NCI-H1417 treated with DMSO at 0.1 percent for 48 hours (cell line): ENCODE measurements at places on chromosomes 12 and 14.

DNA sequence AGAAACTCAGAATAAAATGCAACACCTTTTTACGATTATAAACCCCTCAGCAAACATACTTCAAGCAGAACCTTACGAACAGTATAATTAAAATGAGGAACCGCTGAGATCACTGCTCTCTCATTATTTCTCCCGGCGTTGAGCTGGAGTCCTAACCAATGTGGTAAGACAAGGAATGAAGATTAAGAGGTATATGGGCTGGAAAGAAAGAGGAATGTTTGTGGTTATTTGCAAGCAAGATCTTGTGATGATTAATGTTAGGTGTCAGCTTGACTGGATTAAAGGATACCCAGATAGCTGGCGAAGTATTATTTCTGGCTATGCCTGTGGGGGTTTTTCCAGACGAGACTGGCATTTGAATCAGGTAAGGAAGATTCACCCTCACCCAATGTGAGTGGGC, 10.3 kb upstream of the ZNF84 start:
- DNase-seq, result no peak

GRCh38 chr12:9751204-9752144, 9.2 kb downstream of the CD69 start:
- no peak for DNase-seq

GRCh38 chr12:15322164-15323061, at the start of gene PTPRO:
Gene PTPRO (plus strand): TSS chr12:15322508.
- peak; percentile 71 for DNase-seq

GRCh38 chr12:122740351-122740750, 9.7 kb upstream of the HCAR1 start:
- DNase-seq, result no peak

GRCh38 chr14:35240231-35240630, 52.0 kb upstream of the PSMA6 start:
- no peak for DNase-seq

DNA sequence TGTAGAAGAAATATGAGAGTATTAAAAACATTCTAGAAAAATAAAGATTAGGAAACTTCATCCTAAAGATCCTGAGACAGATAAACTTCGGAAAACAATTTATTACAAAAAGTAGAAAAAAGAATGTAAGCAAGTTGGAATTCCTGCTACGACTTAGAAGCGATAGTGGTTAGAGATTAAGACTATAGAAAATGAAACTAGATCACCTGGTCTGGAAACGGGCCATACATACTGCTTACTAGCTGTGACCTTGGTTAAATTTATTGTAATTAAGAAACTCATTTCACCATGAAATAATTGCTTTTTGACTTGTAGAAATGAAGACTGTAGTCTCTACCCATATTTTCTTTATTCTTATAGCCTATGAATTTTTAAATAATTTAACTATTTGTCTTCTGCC, 614.1 kb downstream of the SLC16A7 start:
- no peak for DNase-seq

- DNase-seq, result no peak
Measured at GRCh38 chr14:77965919-77966435, 166.1 kb downstream of the ADCK1 start.

- no peak for DNase-seq
Measured at GRCh38 chr14:53493320-53493719, 340.2 kb upstream of the DDHD1 start.

DNA sequence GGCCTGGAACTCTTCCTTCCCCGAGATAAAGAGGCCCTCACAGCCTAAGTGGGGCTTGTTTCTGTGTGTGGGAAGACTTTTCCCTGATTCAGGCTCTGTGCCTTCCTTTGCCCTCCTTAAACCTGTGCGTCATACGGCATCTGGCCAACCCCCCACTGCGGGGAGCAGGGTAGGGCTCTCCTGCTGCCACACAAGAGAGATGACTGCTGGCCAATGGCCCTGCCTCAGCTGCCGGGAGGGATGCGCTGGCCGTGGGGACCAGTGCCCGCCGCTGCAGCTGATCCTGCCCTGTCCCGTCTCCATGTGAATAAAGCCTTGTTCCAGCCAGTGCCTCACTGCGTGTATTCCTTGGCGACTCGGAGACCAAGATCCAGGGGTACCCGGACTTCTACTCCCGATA, 42.5 kb upstream of the BEGAIN start:
- no peak for DNase-seq

GRCh38 chr14:49895480-49895879, 2.6 kb downstream of the ARF6 start:
- DNase-seq, result no peak

- peak; percentile 10 for DNase-seq
Measured at GRCh38 chr12:56007564-56008559, 10.8 kb downstream of the SUOX start.

DNA sequence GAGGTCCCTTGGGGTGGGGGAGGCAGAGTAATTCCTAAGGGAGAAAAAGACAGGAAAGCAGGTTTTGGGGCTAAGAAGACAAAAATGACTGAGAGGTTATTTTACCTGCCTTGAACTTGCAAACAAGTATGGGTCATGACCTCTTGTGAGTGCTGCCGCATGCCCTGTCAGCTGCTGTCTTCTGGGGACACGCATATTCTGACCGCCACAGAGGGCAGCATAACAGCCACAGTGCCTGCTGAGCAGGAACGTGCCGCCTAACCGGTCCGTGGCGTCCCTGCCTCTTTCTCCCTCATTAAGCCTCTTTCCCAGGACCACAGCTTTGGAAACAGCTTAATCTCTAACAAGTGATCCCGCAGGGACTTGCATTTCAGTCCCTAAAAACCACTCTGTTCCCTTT, 51.3 kb upstream of the KCNA1 start:
- no peak for DNase-seq

DNA sequence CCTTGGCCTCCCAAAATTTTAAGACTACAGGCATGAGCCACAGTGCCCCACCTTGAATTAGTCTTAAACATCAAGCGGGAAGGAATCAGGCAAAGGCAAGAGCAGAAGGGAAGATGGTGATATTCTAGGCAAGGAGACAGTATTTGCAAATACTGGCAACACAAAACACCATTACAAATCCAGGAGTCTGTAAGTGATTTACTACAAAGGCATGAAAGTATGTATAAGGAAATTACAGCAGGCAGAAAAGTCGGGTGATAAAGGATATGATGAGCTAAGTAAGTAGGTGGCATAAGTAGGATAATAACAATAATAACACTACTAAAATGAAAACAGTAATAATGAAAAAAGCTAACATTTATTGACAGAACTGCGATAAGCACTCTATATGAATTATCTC, 28.5 kb downstream of the FMNL3 start:
- DNase-seq, result no peak

GRCh38 chr12:129049917-129050316, 196.6 kb downstream of the GLT1D1 start:
- no peak for DNase-seq

- peak; percentile 49 for DNase-seq
Measured at GRCh38 chr12:12999959-13000615, at the start of gene HEBP1. Gene HEBP1 (minus strand): TSS chr12:13000265. CDS start chr12:13000114, 151 bp downstream.

DNA sequence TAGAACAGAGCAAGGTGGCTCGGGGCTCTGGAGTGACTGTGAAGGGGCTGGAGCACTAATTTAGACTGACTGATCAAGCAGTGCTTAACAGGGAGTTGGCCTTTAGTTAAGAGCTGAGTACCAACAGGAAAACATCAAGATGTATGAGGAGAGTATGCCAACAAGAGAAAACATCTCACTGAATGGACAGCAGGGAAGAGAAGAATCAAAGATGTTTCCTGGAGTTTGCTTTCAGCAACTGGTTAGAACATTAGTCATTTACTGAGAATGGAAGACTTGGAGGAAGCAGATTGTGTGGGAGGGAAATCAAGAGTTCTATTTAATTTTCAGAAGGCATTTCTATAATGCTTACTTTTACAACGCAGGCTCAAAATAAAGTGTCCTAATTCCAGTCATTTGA, 259.3 kb downstream of the ADAMTS20 start:
- no peak for DNase-seq

DNA sequence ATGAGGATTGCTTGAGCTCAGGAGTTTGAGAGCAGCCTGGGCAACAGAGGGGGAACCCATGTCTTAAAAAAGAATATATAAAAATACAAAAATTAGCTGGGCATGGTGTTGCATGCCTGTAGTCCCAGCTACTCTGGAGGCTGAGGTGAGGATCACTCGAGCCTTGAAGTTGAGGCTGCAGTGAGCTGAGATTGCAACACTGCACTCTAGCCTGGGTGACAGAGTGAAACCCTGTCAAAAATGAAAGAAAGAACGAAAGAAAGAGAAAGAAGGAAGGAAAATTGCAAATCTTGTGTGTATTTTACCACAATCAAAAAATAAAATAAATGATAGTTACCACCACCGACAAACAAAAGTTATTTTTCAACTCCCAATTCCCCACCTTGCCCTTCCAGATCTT, 45.3 kb downstream of the SPRING1 start:
- no peak for DNase-seq

GRCh38 chr14:32694795-32695449, 243.8 kb upstream of the NPAS3 start:
- DNase-seq, result peak; percentile 66

DNA sequence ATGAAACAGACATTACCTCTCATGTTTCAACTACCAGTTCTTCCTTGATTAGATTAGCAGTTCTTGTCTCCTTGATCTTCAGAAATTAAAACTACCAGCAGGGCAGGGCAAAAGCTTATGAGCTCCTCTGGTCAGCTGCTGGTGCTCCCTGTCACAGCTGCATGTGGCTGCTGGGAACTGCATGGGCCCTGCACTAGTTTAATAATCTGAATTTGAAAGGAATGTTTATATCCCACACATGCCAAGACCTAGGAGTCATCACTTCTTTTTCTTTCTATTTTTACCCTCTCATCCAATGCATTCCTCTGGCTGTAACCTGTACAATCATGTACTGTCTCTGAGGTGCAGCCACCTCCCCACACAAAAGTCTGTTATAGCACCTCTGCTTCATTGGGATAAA, 73.9 kb downstream of the ARMH4 start:
- no peak for DNase-seq

DNA sequence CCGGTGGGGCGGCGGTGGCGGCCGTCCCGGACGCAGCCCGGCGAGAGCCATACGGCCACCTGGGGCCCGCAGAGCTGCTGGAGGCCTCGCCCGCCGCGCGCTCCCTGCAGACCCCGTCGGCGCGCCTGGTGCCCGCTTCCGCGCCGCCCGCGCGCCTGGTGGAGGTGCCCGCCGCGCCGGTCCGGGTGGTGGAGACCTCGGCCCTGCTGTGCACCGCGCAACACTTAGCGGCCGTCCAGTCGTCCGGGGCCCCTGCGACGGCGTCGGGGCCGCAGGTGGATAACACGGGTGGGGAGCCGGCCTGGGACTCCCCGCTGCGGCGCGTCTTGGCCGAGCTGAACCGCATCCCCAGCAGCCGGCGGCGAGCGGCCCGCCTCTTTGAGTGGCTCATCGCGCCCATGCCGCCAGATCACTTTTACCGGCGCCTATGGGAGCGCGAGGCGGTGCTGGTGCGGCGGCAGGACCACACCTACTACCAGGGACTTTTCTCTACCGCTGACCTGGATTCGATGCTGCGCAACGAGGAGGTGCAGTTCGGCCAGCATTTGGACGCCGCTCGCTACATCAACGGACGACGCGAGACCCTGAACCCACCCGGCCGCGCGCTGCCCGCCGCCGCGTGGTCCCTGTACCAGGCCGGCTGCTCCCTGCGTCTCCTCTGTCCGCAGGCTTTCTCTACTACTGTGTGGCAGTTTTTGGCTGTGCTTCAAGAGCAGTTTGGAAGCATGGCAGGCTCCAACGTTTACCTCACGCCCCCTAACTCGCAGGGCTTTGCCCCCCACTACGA, 716 bp downstream of the RIOX1 start:
- peak; percentile 46 for DNase-seq

DNA sequence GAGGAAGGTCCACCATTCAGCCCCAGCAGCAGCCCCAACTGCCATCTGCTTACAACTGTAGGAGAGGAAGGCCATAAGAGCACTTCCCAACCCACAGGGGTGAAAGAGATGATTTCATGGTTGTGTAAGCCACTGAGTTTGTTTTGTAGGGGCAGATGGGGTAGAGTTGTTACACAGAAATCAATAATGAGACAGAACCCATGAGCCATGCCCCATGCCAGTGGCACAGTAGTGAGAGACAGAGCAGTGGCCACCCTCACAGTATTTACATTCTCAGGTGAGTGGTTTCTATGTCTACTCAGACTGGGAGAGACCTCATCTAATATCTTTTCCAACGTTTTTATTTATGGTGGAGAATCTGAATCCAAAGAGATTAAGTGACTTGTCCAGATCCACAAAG, 68.6 kb downstream of the NUAK1 start:
- no peak for DNase-seq

GRCh38 chr14:24162093-24162492, 1.0 kb downstream of the IRF9 start:
- DNase-seq, result no peak

GRCh38 chr14:21589317-21589716, 9.4 kb upstream of the OR10G3 start:
- no peak for DNase-seq

DNA sequence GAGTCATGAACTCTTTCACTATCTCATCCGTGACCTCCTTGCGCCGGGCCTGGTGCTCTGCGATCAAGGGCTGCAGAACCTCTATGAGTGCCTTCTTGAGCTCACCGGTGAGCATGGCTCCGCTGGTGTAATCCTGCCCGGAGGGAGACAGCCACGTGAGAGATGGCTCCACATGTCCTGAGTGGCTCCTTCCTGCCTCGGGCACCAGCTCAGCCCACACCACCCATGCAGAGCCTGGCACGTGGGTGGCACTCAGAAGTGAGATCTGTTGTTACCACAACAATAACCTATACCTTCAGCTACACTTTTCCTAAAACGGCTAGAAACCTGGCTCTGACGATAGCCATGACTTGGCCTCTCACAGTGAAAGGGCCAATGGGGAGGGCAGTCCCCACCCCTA, 11.8 kb downstream of the SLC25A47 start:
- no peak for DNase-seq

GRCh38 chr14:71985538-71986189, 53.4 kb downstream of the RGS6 start:
- DNase-seq, result no peak

- DNase-seq, result no peak
Measured at GRCh38 chr12:38691164-38691563, 214.2 kb downstream of the CPNE8 start.

- no peak for DNase-seq
Measured at GRCh38 chr12:127041985-127042625, 1224.9 kb upstream of the TMEM132C start.

- DNase-seq, result no peak
Measured at GRCh38 chr12:98741196-98741555, 96.1 kb downstream of the APAF1 start.

DNA sequence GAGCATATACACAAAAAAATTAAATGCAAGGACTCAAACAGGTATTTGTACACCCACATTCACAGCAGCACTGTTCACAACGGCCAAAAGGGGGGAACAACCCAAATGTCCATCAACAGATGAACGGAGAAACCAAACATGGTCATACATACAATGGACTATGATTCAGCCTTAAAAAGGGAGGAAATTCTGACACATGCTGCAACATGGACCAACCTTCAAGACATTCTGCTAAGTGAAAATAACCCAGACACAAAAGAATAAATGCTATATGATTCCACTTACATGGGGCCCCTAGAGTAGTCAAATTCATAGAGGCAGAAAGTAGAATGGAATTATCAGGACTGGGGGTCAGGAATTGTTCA, 29.5 kb downstream of the ACTN1 start:
- DNase-seq, result no peak
